ENCODE measurements at places on chromosomes 2 and 18.

- DNase-seq = no peak
Observed at GRCh38 chr2:209424199-209424701, 403 bp downstream of the MAP2 start.

- no peak for DNase-seq
Observed at GRCh38 chr2:190889175-190889943, 8.7 kb downstream of the GLS start.

DNA sequence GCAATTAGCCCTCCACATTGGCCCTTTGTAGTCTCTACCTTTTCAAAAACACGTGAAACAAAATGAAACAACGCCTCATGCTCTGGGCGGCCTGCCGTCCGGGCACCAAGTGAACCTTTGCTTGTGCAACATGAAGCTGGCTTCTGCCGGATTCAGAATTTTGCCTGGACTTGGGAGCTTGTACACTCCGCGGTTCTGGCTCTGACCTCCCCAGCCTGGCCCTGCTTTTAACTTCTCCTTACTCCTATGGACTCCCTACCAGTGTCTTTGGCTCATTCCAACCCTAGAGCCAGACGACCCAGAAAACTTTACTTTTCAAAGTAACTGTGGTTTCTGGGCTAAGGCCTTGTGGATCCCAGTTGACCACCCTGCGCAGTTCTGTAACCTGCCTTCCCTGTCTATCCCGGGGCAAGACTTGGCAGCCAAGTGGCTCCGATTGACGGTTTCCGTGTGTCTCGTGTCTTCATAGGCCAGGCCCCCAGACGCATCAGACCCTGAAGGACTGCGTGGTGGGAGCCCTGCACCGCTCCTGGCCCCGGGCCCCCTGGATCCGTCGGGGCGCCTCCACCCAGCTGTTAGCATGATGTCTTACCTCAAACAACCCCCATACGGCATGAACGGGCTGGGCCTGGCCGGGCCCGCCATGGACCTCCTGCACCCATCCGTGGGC lies 1.9 kb downstream of the OTX1 start:
- DNase-seq = no peak

DNA sequence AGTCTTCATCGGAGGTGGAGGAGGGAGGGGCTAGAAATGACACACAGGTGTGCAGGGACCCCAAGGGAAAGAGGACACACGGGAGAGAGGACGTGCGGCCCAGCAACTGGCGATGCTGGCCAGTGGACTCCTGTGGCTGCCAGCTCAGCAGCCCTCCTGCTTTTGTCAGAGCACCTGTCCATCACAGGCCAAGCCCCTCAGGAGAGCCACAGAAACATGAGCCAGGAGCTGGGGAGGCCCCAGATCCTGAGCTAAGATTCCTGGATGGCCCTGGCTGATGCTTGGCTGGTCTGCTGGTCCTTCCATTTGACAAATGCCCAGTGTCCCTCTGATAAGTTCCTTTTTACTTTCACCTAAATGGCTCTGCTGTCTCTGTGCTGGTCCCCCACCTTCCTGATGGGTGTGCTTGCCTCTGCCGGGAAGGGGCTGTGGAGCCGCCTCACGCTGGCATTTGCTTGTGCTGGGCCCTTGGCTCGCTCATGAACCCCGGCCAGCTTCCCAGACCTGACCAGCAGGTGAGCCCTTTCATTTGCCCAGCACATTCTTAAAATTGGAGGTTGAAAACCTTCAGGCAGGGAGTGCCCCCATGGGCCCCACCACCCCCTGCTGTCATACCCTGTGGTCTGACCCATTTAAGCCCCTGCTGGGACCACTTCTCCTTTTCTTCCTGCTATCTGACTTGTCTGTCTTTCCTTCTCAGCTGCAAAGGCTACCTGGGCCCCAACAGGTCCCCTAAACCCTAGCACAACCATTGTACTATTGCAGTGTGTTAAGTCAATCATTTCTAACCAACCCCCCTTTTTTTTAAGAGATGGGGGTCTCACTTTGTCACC lies 37.3 kb downstream of the CYP27C1 start:
- DNase-seq = no peak

- no peak for DNase-seq
Observed at GRCh38 chr2:27955384-27956161, 65.0 kb downstream of the BABAM2 start.

- DNase-seq = no peak
Observed at GRCh38 chr2:224211791-224212190, 172.7 kb upstream of the SERPINE2 start.

GRCh38 chr2:172113617-172114016 lies 10.9 kb upstream of the DLX2 start:
- no peak for DNase-seq

- DNase-seq = no peak
Observed at GRCh38 chr18:62828091-62828640, 112.8 kb downstream of the PHLPP1 start.

GRCh38 chr18:22613788-22614187 lies 196.1 kb upstream of the CTAGE1 start:
- no peak for DNase-seq

GRCh38 chr18:9683418-9684396 lies 24.4 kb upstream of the RAB31 start:
- no peak for DNase-seq
